ENCODE measurements at places on chromosomes 12 and 14.
A peak's percentile ranks its signal among the peaks of the same experiment; 100 is the strongest.

- no peak for DNase-seq
These were observed 139.7 kb upstream of the RASSF8 start for GRCh38 chr12:25818596-25819390.

GRCh38 chr14:22494486-22495135 is 94.4 kb downstream of the DAD1 start:
- DNase-seq = no peak

DNA sequence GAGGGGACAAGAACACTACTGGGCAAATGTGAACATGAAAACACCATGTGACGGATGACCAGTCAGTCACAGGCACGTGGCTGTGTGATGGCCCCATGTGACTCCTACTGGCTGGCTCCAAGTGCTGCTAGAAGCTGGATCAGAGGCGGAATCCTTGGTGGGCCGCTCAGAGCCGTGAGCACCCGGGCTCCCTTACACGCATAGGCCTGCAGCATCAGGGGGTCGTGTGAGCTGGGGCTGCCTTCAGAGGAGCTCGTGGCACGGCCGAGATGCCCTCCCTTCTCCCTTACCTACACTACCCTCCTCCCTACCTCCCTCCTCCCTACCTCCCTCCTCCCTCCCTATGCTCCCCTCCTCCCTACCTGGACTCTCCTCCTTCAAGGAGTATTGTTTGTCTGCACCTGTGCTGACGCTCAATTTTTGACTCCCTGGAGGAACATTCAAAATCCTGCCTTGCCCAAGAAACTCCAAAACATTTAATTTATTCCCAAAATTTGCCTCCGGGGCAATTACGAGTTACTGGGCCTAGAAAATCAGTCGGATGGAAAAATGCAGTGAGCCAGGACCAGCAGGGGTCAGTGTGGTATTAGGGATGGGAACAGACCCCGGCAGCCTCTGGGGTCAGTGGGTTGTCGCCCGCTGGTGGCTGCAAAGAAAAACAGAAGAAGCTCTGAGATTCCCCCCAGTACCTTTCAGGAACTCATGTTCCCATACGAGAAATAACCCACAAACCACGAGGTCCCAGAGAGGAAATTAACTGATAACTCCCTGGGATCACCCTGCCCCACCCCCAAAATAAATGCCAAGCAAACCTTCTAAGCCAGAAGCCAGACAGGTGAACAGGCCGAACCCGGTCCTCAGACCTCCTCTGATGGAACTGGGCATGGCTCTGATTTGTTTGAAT is 61.3 kb downstream of the C14orf132 start:
- peak; percentile 81 for DNase-seq

DNA sequence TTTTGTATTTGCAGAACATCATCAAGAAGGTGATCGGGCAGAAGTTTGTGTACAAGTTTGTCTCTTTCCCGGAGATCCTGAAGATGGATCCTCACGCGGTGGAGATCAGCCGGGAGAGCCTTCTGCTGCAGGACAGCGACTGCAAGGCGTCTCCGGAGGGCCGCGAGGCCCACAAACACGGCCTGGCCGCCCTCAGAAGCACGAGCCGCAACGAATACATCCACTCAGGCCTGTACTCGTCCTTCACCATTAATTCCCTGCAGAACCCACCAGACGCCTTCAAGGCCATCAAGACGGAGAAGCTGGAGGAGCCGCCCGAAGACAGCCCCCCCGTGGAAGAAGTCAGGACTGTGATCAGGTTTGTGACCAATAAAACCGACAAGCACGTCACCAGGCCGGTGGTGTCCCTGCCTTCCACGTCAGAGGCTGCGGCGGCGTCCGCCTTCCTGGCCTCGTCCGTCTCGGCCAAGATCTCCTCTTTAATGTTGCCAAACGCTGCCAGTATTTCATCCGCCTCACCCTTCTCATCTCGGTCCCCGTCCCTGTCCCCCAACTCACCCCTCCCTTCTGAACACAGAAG is 52.8 kb downstream of the ELK3 start:
- DNase-seq = no peak

- DNase-seq = no peak
These were observed 84.7 kb downstream of the SAMD4A start for GRCh38 chr14:54651649-54652048.

DNA sequence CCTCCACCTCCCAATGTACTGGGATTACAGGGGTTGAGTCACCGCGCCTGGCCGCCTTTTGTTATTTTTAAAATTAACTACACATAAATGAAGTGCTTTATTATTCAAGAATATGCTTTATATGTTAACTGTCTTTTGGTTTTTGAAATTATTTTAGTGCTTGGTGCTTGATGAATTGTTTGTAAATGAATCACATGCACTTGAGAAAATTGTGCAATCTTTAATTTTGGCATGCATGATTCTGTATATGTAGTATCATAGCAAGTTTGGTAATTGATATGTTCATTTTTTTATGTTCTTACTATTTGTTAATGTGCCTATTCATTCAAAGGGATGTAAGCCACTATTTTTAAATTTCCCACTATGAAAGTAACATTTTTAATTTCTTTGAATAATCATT is 440.9 kb downstream of the NAV3 start:
- DNase-seq = no peak

- DNase-seq = no peak
These were observed 3.4 kb downstream of the TAS2R30 start for GRCh38 chr12:11130999-11131398.

DNA sequence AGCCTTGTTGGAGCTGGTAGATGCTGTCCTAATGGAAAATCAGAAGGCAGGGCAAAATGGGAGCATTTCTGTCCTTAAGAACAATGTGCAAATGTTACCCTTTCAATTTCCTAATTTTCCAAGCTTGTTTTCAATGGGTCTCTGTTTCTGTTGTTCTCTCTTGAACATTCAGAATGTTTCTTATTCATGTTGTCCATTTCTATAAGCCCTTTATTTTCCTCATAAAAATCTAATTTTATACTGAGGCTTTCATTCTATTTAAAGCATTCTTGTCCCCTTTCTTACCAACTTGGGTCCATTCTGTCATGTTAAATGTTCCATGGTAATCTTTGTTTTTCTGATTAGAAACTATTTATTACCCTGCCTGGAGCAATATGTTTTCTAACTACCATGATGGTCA is 125.0 kb downstream of the PRIMA1 start:
- no peak for DNase-seq

DNA sequence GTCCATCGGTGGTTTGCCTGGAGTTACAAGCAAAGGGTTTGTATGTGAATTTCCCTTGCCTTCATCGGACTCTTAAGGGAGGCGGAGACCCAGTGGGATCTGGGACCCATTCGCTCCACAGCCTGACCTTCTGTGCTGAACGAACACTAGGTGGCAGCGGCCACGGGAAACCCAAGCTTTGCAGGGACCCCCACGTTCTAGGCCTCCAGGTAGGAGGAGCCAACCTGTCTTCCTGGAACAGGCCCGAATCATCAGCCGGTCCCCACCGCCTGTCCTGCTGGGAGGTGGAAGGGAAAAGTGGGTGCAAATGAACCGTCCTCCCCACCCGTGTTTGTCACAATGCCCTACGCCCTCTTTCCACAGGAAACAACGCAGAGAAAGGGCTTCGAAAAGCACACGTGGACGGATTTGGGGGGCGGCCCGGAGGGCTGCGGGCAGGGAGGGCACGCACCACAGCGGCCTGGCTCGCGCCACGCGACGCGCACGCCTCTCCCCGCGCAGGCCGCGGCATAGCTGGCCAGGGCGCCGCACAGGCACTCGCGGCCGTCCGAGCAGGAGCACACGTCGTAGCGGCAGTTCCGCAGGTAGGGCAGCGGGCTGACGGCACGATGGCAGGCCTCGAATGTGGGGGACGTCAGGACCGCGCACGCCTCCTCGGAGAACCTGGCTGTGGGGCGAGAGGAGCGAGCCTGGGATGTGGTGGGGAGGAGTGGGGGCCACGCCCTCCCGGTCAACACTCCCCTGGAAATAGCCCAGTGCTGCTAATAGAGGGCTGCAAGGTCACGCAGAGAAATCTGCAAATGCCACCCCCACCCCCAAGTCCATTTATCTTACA is 67.8 kb downstream of the VWF start:
- DNase-seq = no peak

- DNase-seq = no peak
These were observed 158.4 kb upstream of the RASSF8 start for GRCh38 chr12:25800101-25800500.
